ENCODE measurements at places on chromosomes 11 and 22.
A peak's percentile ranks its signal among the peaks of the same experiment; 100 is the strongest.

DNA sequence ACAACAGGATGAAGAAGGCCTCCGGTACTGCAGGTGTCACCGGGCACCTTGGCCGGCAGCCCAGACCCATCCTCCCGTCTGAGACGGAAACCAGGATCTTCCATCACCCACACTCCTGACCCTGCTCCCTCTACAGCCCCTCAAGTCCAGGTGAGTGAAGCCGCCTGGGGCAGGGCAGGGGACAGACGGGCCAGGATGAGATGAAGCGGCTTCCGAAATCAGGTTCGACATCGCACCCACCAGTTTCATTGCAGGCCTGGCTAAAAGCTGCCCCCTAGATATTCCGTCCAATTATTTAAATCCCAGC is 639.1 kb downstream of the TBC1D22A start:
- no peaks in the 10 kb centered on the region for H3K4me1 ChIP-seq
- no peak for DNase-seq
- H3K4me3 ChIP-seq = peak overlapping the region; percentile 20
- peaks cover 1% of the 10 kb centered on the region for H3K27me3 ChIP-seq
- H3K27ac ChIP-seq = no peak overlapping the region
- no peaks in the 10 kb centered on the region for H3K36me3 ChIP-seq

- peak overlapping the region; percentile 99 for H3K27ac ChIP-seq
- peaks cover 73% of the 10 kb centered on the region for H3K4me1 ChIP-seq
- no peaks in the 10 kb centered on the region for H3K27me3 ChIP-seq
- no peak for DNase-seq
- no peak overlapping the region for H3K4me3 ChIP-seq
Measured at GRCh38 chr11:44861849-44862557, 88.7 kb downstream of the TP53I11 start.

DNA sequence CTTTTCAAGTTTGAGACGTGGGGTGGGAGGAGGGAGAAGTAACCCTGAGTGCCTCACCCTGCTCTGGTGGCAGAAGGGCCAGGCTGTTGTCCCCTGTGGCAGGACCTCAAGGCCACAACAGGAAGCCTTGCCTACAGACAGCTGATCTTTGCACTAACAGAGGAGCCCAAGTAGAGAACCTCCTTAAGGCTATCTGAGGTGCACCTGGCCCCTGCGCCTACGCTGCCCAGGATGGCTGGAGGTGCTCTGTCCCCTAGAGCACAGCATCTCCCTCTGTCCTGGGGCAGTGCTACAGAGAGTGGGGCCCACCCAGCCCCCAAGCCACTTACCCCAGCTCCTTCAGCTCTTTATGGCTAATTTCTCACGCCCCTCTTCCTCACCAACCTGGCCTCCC is 27.0 kb downstream of the MYO7A start:
- no peak overlapping the region for H3K27ac ChIP-seq
- H3K27me3 ChIP-seq = peaks cover 18% of the 10 kb centered on the region
- peaks cover 2% of the 10 kb centered on the region for H3K4me1 ChIP-seq
- no peak for DNase-seq
- no peak overlapping the region for H3K4me3 ChIP-seq

- no peak overlapping the region for H3K27ac ChIP-seq
- H3K4me3 ChIP-seq = no peak overlapping the region
- no peaks in the 10 kb centered on the region for H3K27me3 ChIP-seq
- no peaks in the 10 kb centered on the region for H3K4me1 ChIP-seq
- H3K36me3 ChIP-seq = no peaks in the 10 kb centered on the region
Measured at GRCh38 chr22:47835726-47836125, 1073.3 kb downstream of the TBC1D22A start.

DNA sequence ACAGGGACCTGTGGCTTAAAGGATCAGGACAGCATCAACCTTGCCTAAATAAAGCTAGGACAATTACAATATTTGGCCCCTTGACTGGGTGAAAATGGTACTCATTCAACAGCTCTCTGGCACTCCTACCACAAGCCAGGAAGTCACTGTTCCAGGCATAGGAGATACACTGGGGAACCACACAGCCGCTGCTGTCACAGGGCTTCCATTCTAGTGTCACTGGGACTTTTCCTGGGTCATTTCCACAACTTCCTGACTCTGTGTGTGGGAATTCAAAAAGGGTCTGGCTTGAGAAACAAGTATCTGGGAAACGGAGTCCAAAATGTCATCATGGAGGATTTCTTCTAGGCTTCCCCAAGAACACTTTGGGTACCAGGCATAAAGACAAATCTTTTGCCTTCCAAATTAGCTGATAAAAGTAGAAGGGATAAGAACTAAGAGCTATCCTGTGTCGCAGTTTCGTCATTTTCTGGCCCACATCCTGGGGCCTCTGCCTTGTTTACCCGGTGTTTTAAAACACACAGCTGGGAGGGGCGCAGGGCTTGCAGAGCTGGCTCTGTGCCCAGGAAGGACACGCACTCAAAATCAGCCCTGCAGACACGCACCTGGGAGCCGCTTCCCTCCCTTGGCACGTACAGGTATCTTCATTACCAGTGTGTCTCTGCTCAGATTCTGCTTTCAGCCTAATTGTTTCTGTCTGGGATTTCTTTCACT is 38.0 kb downstream of the TMEM45B start:
- H3K36me3 ChIP-seq = no peaks in the 10 kb centered on the region
- no peaks in the 10 kb centered on the region for H3K27me3 ChIP-seq
- DNase-seq = no peak
- H3K4me3 ChIP-seq = no peak overlapping the region
- no peak overlapping the region for H3K27ac ChIP-seq
- H3K4me1 ChIP-seq = peaks cover 5% of the 10 kb centered on the region
